Left ventricle myocardium superior (tissue), 1 donor: ENCODE measurements at places on chromosomes 7 and 10.
A peak's percentile ranks its signal among the peaks of the same experiment; 100 is the strongest.

- peak; percentile 91 for DNase-seq
These were observed 3.6 kb downstream of the HOXA13 start for GRCh38 chr7:27196287-27196767.

GRCh38 chr7:150801242-150801945, 825 bp downstream of the TMEM176A start:
- DNase-seq: no peak

GRCh38 chr7:20330239-20330927, at the start of gene ITGB8:
Gene ITGB8, plus strand, starts transcription at chr7:20330900. Its CDS starts 907 bp downstream, at chr7:20331807.
- DNase-seq: peak; percentile 90

GRCh38 chr7:146645383-146645976, 528.9 kb downstream of the CNTNAP2 start:
- DNase-seq: no peak

DNA sequence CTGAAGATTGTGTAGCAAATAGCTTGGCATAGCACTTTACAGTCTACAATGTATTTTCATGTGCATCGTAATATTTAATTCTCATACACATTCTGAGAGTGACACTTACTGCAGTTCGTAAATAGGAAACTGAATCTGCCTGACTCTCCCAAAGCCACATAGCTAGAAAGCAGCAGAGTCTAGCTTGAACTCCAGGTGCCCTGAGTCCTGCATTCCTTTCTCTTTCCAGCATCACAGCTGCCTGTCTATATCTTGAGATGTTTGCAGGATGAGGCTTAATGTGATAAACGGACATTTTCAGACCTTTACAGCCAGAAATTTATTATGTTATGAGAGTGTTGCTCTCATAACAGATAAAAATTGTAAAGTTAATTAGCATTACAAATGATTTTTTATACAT, 132.9 kb upstream of the PLXDC2 start:
- DNase-seq: no peak

DNA sequence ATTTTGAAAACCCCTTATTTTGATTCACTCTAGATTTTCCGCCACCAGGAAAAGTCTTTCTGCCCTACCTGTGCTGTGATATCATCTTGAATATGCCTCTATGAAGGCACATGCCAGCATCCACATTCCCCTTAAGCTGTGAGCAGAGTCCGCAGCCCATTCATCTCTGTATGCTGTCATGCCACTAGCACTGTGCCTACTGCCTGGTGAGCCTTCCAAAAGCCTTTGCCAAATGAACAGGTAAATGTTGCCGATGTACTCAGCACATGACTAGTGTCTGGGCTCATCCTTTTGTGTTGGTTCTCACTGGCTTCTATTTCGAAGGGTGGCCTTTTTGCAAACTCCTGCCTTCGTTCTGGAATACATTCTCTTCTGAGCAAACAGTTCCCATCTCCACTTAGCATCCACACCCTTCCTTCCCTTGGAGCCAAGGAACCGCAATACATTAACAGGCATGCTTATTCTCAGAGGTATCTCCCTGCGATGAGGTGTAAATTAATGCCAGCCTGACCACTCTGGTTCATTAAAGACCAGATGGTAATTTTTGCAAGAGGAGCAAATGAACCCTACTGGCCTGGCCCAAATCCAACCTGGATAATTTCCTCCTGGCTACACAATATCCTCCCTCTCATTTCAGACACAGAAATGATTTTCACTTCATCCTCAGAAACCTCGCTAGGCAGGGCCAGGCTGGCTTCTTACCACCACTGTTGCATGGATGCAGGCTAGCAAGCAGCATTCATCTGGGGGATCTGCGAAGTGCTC, 339.7 kb upstream of the NFE2L3 start:
- DNase-seq: no peak

DNA sequence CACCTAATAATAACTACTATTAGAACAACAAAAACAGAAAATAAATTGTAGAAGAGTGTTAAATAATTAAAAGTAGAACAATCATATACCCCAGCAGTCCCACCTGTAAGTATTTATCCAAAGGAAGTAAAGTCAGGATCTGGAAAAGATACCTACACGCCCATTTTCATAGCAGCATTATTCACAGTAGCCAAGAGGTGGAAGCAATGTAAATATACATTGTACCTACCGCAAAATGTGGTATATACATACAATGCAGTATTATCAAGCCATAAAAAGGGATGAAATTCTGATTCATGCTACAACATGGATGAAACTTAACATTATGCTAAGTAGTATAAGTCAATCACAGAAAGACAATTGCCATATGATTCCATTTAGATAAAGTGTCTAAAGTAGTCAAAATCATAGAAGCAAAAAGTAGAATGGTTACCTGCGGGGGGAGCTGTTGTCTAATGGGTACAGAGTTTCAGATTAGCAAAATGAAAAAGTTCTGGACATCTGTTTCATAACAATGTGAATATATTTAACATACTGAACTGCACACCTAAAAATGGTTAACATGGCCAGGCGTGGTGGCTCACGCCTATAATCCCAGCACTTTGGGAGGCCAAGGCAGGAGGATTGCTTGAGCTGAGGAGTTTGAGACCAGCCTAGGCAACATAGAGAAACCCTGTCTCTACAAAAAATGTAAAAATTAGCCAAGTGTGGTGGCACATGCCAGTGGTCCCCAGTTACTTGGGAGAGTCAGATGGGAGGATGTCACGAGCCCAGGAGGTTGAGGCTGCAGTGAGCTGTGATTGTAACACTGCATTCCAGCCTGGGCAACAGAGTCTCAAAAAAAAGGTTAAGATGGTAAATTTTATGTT, 6.0 kb upstream of the TMED4 start:
- DNase-seq: no peak

- DNase-seq: no peak
These were observed 145.8 kb downstream of the NSUN6 start for GRCh38 chr10:18505456-18506118.

DNA sequence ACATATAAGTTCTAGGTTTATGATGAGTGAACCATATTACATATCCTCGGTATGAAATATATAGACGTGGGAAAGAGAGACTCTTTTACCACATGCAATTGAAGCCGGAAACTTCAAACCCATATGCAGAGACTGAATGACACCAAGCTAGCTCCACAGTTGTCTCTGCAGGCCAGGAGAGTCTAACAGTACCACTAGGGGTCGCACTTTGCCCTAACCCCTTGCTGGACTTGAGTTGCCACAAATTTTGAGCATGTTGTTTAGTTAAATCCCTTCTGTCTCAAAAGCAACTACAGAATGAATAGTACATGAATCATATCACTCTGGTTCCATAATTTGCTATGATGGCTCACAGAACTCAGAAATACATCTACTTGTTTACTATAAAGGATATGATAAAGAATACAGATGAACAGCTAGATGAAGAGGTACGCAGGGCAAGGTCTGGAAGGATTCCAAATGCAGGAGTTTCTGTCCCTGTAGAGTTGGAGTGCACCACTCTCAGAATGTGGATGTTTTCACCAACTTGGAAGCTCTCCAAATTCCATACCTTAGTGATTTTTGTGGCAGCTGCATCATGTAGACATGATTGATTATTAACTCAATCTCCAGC, 112.4 kb upstream of the YAE1 start:
- no peak for DNase-seq

GRCh38 chr10:36765782-36766414, 359.5 kb upstream of the ANKRD30A start:
- DNase-seq: no peak

- no peak for DNase-seq
These were observed 6.1 kb downstream of the GUSB start for GRCh38 chr7:65975814-65976445.

GRCh38 chr10:34920578-34920977, 105.5 kb upstream of the PARD3 start:
- DNase-seq: no peak
